ENCODE measurements at places on chromosomes 3 and 15.
A peak's percentile ranks its signal among the peaks of the same experiment; 100 is the strongest.

DNA sequence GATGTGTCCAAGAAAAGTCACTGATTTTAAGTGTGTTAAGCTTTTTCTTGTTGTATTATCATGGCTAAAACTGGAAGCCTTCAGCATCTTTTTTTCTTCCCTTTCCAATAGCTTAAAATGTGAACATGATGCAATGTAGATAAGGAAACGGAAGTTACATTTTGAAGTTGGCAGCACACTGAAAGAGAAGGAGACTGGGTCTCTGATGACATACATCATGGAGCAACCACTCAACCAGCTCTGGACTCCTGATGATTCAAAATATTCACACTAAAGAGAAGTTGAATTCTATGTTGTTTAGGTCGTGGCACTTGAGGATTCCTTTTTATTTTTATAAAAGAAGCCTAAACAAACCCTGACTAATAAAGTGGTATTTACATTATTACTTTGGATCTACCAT lies 488.3 kb upstream of the ALCAM start:
- no peak for DNase-seq

DNA sequence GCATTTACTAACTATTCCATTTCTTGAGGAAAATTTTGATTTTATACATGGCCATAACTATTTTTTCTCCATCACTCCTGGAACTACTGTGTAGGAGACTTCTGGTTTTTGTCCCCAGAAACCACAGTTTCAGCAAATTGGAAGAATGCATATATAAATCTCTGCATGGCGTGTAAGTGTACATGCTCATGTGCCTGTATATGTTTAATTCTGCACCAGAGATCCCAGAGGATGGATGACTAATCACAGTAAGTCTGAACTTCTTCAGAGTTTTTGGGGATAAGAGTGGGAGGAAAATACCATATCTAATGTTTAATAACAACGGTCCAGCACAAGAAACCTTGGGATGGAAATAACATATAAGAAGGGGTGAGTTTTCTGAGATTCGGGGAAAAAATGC lies 10.9 kb upstream of the COL6A6 start:
- DNase-seq, result peak; percentile 72

DNA sequence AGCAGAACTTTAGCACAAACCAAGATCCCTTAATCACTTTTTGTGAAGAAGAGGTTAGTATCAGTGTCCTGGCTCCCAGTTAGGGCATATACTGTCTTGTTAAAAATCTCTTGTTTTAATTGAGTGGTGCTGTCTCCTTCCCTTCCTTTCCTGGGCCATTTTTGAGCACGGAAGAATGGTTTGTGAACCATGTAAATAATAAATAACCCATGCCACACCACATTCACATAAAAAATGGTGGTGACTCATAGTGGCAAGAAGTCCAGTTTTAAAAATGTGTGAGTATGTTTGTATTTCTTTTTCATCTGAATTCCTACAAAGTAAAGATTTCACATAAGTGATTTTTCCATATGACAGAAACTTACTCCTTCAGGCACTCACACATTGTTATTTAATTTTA lies 59.1 kb upstream of the SPRED1 start:
- DNase-seq, result no peak

DNA sequence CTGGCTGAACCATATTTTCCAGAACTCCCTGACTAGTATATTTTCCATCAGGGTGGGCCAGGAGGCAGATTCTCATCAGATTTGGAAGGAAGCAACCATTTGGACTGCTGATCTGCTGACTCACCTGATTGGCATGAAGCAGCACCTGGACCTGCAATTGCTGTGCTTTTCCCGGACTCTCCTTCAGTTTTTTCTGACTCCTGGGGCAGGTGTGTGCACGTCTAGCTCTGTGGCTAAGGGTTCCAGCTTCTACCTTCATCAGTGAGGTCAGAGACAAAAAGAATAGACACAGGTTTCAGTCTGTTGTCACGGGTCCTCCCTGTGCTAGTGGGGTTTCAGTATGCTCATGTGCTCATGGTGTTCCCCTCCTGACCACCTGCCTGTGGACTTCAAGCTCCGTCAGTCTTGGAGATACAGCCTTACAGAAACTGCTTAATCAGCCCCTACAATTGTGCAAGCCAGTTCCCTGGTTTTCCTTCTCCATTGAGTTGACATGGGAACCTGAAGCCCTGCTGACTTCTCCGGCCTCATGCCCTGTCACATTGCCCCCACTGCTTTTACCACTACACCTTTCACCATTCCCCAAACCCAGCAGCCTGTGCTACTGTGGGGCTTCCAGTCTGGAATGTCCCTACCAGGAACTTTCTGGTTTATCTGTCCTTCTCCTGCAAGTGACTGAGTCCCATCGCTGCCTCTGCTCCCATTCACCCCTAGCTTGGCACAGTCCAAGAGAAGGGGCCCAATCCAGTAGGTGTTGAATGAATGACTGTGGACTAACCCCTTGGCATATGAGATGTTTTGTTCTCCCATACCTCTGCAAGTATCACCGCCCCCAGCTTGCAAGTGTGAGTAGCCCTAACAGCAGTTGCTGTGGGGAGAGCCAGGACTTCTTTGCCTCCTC lies 31.7 kb downstream of the HMCES start:
- DNase-seq, result peak; percentile 67

DNA sequence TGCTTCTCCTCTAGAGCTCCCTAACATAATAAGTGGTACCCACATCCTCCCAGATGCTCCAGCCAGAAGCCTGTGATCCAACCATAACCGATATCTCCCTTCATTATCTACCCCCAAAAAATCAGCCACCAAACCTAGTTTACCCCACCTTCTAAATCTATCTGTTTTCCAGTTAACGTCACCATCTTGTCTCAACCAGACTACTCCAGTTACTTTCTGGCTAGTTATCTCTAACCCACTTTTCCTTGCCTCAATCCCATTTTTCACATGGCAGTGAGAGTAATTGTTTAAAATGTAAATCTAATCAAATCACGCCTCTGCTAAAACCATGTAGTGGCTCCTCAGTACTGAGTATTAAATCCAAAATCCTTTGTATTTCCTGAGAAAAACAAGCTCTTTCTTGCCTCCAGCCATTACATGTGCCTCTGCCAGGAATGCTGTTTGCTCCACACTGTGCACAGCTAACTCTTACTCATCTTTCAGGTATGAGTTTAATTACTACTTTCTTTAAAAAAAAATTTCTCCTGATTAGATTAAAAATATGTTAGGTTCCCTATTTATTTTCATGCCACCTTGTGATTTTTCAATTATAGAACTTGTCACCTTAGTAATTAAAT lies 15.4 kb downstream of the CCDC54 start:
- no peak for DNase-seq

- DNase-seq, result peak; percentile 94
Observed at GRCh38 chr3:11465744-11466616, 177.7 kb downstream of the VGLL4 start.

DNA sequence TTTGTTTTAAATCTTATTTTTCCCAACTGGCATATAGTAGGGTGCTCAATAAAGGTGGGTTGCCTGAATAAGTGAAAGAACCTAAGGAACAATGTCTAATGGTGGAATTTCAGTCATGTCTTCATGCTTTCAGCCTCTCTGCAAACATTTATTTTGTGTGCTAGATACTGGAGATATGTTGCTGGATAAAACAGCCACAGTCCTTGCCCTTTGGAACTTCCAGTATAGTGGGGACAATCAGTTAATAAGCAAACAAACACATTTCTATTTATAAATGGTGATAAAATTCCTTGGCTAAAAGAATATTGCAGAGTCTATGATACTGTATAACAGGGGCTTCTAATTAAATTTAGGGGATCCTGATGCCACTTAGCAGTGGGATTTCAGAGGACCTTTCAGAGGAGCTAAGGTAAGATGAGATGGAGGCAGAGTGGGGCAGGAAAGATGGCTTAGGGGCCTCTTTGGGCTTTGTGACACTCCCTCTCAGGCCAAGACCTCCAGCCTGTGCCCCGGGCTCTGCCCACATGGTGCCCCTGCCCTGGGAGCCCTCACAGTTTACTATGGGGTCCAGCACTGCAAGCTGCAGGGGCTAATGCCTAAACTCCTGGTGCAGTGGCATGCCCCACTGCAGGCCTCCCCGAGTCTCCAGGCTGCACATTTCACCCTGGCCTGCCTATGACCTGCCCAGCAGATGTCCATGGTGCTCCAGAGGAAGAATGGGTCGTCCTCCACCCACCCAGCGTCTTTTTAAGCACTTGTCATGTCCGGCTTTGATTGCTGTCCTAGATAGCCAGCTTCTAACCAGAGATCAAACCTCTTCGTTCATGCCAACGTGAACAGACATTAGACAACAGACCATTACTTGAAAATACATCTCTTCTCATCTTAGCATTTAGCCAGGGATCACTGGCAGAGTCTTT lies 61.6 kb upstream of the PRR23C start:
- DNase-seq, result no peak

- DNase-seq, result no peak
Observed at GRCh38 chr3:179068779-179069530, 2.7 kb downstream of the ZMAT3 start.

DNA sequence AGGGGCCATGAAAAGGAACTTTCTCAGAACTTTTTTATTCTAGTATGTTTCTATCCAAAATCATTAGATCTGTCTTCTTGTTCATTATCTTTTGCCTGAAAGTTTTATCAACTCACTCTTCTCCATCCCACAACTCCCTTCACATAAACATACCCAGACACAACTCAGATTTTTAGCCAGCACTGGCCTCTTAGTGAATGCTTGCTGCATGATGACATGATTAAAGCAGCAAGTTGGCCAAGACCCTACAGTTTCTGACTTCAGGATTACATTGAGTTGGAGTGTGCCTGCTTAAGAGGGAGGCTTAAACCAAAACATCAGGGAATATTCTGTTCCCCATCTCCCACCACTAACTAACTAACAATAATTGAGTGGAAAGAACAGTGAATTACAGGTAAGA lies 38.1 kb downstream of the PLSCR2 start:
- peak; percentile 28 for DNase-seq

DNA sequence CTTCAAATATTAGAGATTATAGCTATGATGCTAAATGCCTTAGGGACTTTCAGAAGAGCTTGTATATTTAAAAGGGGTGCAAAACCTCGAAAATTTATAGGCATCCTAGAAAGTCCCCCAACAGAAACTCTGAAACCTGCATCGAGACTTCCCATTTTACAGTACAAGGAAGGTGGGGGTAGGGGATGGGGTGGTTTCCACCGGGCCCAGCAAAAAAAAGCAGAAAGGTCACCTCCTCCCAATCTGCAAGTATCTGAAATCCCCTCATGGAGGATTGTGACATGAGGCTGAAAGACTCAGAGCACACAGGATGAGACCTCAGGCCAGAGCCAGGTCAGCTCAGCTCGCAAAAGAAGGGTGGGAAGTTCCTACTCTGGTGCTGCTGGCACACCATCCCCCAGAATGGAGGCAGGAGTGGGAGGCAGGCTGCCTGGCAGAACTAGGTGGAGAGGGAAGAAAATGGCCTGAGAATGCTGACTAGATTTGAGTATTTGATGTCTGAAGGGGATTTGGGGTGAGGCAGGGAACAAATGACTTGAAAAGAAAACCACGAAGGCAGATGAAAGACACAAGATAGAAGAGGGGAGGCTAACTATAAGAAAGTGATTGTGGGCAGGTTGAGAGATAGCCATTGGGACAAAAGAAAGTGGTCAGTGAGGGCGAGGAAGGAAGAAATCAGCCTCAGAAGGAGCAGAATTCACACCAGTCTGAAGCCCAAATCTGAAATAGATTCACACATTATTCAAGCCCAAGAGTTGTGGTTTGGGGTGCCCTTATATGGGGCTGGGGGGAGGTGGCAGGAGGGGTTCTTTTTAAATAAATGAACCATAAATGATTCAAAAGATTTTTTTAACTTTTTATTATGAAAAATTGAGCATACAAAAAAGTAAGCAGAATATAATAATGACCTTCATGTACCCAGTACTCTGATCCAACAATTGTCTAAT lies 22.5 kb upstream of the TSC22D2 start:
- no peak for DNase-seq

- DNase-seq, result no peak
Observed at GRCh38 chr3:161171639-161172552, 49.2 kb upstream of the NMD3 start.

GRCh38 chr3:37053753-37054152 lies 60.4 kb downstream of the MLH1 start:
- DNase-seq, result no peak

GRCh38 chr15:58380280-58380945 lies 51.4 kb upstream of the LIPC start:
- DNase-seq, result no peak

DNA sequence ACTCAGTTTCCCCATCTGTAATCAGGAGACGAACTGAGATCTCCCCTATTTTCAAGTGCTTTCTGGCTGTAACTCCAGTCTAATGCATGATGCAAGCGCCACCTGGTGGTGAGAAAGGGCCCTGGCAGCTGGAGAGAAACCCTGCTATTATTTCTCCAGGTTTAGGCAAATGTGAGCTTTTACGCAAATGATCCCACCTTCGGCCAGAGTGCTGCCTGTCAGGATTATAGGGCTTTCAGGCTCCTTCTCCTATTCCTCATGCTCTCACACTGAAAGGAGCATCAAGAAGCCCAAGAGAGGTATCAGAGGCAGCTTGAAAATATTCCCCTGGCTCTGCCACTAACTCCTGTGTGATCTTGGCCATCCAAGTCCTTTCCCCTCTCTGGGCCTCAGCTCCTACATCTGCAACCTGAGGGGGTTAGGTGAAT lies 93.9 kb upstream of the RASGRF1 start:
- DNase-seq, result peak; percentile 75

DNA sequence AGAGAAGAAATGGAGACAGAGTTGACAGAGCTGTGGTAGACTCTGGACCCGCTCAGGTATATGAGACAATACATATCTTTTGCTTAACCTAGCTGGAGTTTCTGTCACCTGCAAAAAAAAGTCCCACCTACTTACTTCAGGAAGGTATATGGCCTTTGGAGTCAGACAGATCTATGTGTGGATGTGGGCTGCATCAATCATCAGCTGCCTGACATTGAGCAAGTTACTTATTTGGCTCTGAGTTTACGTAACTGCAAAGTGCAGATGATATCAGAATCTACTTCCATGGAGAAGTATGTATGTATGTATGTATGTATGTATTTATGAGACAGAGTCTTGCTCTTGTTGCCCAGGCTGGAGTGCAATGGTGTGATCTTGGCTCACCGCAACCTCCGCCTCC lies 124.3 kb downstream of the MYLK start:
- DNase-seq, result no peak

DNA sequence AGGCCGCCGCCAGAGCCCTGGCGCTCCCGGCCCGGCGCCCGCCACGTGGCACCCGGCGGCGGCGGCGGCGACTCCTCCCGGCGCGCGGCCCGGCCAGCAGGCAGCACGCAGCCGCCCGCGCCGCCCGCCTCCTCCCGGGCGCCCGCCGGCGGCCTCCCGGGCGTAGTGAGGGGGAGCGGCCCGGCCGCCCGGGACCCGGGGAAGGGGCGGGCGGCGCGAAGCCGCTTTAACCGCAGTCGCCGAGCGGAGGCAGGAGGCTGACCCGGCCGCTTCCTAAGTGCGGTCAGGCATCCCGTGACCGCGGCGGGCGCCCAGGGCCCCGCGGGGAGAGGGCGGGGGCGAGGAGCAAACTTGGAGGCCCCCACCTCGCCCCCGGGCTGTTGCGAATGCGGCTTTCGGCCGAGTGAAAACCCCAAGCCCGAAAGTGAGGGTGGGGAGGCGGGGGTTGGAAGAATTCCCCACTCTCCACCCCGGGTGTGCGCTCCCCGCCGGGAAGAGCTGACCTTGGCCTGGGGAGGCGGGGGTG lies 1.7 kb upstream of the HES1 start:
- DNase-seq, result no peak

- DNase-seq, result no peak
Observed at GRCh38 chr3:108744762-108745161, 12.4 kb downstream of the RETNLB start.
